ENCODE measurements at places on chromosomes 16 and 17.

GRCh38 chr17:57880086-57880456 lies 30.2 kb upstream of the MRPS23 start:
- DNase-seq = no peak

DNA sequence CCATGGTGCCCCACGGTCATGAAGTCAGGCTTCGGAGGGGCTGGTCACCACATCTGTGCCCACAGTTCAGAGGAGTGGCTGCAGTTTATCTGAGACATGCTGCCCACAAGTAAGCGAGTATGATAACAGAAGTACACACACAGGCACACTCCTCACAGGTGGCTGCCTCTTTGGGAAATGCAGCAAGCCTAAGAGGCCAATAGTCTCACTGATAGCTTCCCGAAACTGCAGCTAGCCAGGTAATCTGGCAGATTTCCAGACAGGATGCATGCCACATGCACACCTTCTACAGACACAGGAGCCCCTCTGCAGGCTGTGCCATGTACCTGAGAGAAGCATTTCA lies 12.6 kb upstream of the GFOD2 start:
- peak; percentile 52 for DNase-seq

DNA sequence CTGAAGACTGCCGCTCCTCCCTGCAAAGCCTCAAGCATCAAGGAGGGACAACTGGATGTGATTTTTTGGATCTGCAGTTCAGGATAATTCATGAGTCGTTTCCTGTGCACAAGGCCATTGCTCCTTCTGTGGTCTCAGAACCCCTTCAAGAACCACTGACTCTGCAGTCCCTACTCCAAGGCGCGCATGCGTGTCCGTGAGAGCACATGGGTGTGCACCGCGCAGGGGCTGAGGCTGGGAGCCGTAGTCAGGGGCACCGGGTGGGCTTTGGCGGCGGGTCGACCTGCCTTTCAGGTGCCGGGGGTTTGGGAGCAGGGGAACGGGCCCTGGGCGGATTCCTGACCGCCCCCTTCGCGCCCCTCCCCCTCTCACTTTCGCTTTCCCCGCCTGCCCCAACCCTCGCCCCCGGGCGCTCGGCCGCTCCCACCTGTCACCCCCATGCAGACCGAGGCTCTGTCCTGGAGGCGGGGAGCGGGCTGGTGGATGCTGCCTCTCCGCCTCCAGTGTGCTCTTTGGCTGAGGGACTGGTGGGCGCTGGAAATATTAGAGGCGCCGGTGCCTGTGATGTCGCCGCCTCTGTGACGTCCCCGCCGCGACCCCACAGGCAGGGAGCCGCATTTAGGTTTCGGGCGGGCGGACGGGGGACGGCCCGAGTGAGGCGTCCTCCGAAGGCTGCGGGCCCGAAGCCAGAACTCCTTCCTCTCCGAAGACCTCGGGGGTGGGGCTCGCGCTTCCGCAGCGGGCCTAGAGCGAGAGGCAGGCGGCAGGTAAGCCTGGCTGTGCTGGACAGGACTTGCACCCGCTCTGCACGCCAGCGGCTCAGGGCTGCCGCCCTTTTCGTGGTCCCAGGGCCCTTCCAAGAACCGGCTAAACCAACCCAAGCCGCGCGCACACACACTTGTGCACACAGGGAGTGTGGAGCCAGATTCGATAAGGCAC lies at the start of gene SPATA32:
Gene SPATA32 (minus strand): TSS at position 518 of the 939 bp plus-strand sequence. CDS start 78 bp downstream, at position 440.
- DNase-seq = no peak

DNA sequence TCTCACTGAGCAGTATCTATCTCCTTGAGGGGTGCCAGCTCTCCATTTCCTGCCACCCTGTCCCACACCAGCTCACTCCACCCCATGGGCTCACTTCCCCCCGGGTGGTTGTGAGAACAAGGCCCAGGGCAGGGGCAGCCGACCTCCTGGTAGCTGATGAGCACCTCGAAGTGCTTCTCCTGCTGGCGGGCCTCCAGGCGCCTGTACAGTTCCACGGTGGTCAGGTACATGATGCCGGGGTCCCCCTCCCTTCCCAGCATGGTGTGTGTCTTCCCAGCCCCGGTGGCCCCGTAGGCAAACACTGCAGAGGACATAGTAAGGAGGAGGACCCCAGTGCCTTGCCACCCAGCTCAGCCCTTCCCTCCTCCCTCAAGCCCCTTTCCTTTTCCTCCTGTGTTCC lies 12.5 kb downstream of the KIF18B start:
- DNase-seq = no peak

- no peak for DNase-seq
Observed at GRCh38 chr17:17603895-17604225, 12.4 kb upstream of the PEMT start.

DNA sequence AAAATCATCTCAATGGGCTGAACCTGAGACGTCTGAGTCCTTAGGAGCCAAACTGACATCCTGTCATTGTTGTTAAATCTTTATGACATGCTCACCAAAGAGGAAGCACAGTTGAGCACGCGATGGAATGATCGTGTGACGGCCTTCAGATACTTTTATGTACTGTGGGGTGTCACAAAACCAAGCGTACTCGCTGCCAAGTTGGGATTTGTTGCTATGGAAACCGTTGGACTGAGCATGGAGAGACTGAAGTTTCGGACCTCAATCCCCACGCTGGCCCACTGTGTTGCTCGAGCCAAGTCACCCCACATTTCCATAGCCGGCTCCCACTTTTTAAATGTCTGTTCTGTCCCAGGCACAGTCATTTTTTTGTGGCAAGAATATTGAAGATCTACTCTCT lies 222.8 kb upstream of the SDK2 start:
- no peak for DNase-seq

DNA sequence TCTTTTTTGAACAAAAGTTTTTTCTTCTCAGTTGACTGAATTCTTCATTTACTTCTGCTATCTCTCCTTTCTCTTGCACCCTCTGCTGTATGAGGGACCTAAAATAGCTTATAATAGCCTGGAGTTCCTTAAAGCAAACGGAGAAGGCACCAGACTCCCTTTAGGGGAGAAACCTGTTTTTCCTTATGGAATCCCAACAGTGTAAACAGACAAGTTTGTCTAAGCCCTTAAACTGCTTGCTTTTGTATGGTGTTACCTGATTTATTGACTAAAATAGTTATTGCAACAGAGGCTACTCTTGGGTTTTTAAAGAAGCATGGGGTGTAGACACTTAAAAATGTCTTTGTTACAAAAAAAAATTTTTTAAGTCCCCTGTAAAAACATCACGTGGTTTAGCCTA lies 12.9 kb upstream of the TRIM25 start:
- no peak for DNase-seq

Measured in NCI-H2081 (cell line).